ENCODE measurements at places on chromosomes 16 and 17. TPM values are rescaled to one million over a fixed set of nuclear protein-coding genes. Genes with fewer than 3 reads are reported as not detected.
A peak's percentile ranks its signal among the peaks of the same experiment; 100 is the strongest.

- H3K4me3 ChIP-seq, result no peak overlapping the region
- no peaks in the 10 kb centered on the region for H3K27me3 ChIP-seq
- no peak overlapping the region for H3K27ac ChIP-seq
- DNase-seq, result no peak
- H3K4me1 ChIP-seq, result peaks cover 24% of the 10 kb centered on the region
- H3K36me3 ChIP-seq, result no peaks in the 10 kb centered on the region
Measured at GRCh38 chr17:39084558-39084957, 66.9 kb downstream of the PLXDC1 start.

DNA sequence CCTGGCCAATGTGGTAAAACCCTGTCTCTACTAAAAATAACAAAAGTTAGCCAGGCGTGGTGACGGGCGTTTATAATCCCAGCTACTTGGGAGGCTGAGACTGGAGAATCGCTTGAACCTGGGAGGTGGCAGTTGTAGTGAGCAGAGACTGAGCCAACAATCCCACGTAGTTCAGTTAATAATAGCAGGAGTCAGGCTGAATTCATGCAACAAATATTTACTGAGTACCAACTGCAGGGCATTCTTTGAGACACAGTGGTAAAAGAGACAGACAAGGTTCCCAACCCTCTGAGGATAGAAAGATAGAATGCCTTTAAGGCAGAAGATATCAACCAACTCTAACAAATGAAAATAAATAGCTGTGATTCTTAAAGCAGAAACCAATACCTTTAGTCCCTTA lies 39.1 kb downstream of the SPOP start:
- no peak overlapping the region for H3K4me3 ChIP-seq
- no peaks in the 10 kb centered on the region for H3K27me3 ChIP-seq
- H3K27ac ChIP-seq, result peak overlapping the region; percentile 60
- peaks cover 95% of the 10 kb centered on the region for H3K4me1 ChIP-seq
- peaks cover 5% of the 10 kb centered on the region for H3K36me3 ChIP-seq

- H3K27me3 ChIP-seq, result no peaks in the 10 kb centered on the region
- no peak for DNase-seq
- no peak overlapping the region for H3K4me3 ChIP-seq
- H3K4me1 ChIP-seq, result peaks cover 22% of the 10 kb centered on the region
- H3K36me3 ChIP-seq, result no peaks in the 10 kb centered on the region
- no peak overlapping the region for H3K27ac ChIP-seq
Measured at GRCh38 chr16:88389191-88389590, 6.4 kb downstream of the ZNF469 start.

Gene PABPN1L
- total RNA-seq, result not detected

Gene LAT
- 3.1 TPM for total RNA-seq

Gene RHBDL3
- total RNA-seq, result 0.83 TPM
